ENCODE measurements at places on chromosomes 4 and X.

DNA sequence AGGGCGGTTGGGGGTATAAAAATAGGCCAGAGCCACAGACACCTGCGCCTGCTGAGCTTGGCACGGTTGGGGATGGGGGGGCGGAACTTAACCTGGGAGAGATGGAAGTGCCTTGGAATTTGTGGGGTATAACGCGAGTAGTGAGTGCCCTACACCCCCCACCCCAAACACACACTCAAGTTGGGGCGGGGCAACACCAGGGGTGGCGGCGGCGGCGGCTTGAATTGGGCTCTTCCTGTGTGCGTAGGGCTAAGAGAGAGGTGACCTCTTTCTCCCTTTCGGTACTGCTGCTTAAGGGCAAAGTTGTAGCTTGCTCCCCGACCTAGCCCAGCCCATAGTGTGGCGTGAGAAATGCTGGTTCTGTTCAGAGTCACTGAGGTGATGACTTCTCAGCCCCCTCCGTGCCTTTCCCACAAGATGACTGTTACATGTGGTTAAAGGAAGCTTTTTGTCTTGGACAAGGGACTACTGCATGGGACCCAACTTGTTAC lies 839 bp downstream of the STK26 start:
- peak; percentile 25 for DNase-seq

DNA sequence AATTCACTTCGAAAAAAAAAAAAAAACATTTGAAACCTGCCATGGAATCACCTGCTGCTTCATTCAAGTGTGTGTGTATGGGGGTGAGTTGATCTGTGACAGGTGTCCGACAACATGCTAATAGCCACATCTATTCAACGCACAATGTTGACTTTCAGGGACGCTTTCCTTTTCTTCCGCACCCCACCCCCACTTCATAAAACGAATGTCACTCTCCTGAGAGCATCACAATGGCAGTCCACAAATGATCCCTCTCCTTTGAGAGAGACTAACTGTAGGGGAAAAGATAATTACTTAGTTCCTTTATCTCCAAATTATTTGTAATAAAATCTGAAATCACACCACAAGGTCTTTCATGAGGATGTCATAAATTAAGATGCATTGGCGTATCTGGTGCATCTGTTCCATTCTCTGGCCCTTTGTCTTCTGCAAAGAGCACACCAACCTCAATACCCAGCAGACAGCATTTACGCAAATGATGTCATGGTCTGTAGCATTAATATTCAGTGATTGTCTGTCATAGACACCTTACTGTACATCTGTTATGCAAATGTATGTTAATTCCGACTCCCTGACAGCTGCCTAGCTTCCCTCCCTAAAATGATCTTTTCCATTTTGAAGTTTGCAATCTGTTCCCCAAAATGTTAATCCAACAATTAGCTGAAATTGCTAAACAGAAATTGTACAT lies 640.0 kb upstream of the BOD1L1 start:
- no peak for DNase-seq

GRCh38 chr4:153438916-153439756 lies 27.0 kb upstream of the TMEM131L start:
- DNase-seq: no peak

GRCh38 chr4:6332042-6332668 lies 62.5 kb downstream of the WFS1 start:
- peak; percentile 41 for DNase-seq

- DNase-seq: peak; percentile 70
Measured at GRCh38 chr4:113979905-113980615, 613 bp upstream of the ARSJ start.

GRCh38 chr4:124953486-124953885 lies 241.0 kb upstream of the ANKRD50 start:
- DNase-seq: no peak

DNA sequence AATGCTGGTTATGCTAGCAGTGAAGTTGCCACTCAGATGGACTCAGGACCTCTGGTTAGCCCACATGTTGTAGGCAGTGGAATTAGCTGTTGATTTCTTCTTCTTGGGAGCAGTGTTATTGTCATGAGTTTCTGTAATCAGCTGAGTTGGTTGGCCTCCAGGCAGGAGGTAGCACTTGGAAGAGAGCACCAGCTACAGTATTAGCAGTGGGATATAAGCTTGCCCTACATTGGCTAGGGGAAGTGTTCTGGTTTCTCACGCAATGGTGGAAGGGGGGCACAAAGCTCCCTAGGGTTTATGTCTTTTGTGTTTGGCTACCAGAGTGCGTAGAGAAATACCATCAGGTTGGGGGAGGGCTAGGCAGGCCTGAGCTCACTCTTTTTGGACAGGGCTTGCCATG lies 34.0 kb upstream of the UCP1 start:
- DNase-seq: no peak

- DNase-seq: no peak
Measured at GRCh38 chr4:43394976-43395375, 502.5 kb downstream of the GRXCR1 start.

GRCh38 chr4:113822555-113823290 lies 61.2 kb upstream of the CAMK2D start:
- DNase-seq: no peak

DNA sequence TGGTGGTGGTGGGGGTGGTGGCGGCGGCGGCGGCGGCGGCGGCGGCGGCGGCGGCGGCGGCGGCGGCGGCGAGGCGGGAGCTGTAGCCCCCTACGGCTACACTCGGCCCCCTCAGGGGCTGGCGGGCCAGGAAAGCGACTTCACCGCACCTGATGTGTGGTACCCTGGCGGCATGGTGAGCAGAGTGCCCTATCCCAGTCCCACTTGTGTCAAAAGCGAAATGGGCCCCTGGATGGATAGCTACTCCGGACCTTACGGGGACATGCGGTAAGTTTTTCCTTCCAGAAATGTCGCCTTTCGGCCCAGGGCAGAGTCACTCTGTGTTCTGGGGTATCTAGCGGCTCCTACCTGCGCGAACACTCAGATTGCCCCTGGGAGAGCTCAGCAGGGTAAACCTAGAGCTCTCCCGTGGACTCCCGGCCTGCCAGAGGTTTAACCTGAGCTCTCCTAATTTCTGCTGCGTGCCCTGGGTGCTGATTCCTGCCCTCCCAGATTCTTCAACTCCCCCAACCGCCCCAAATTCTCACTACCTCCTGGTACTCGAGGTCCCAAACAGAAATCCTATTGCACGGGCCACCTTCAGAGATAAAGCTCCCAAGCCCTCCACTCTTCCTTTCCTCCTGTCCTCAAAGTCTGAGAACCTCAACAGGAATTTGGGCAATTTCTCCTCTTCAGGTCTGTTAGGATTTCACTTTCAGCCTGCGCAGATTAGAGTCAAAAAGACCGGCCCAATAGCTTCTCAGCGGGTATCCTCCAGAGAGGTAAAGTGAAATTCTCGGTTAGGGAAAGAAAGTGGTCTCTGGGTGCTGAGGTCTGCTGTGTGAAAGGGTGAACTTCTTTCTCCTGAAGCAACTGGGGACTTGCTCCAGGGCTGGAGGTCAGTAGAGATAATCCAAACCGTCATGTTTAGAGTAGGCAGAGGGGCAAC lies 2.9 kb downstream of the AR start:
- peak; percentile 6 for DNase-seq

GRCh38 chr4:147794314-147794680 lies 62.4 kb downstream of the ARHGAP10 start:
- no peak for DNase-seq

DNA sequence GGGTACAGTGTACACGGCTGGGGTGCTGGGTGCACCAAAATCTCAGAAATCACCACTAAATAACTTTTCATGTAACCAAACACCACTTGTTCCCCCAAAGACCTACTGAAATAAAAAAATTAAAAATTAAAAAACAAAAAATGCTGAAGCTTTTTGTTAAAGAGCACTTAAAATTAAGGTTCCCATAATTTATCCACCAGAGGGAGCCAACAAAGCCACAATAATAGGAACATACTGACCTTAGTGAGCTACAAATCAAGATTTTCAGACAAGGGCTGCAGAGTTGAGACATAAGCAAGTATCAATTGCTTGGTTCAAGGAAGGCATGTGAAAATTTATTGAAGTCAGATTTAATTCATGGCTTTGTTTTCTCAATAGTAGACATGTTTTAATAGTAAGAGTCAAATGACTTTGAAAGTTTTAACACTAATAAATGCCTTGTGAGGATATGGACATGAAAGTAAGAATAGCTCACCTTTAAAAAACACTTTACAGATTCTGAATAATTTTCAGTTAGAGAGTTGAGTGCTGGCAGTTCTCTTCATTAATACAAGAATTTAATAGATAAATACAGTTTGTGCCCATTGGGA lies 43.0 kb upstream of the SCOC start:
- DNase-seq: peak; percentile 53
